Smooth muscle cell of trachea (primary cell): ENCODE measurements at places on chromosomes 2 and 18. TPM values are rescaled to one million over a fixed set of nuclear protein-coding genes. Genes with fewer than 3 reads are reported as not detected.

The CPO gene
- total RNA-seq: 0.17 TPM in 1 of 2 replicates, not detected in the other

The PDE11A gene
- not detected in 2 replicates for total RNA-seq

The NT5C1B gene
- total RNA-seq: not detected in 2 replicates

The CDK15 gene
- total RNA-seq: 6.7 and 16.0 TPM in 2 replicates

The GAREM2 gene
- total RNA-seq: 1.3 TPM in 2 replicates

The TTN gene
- 0.50 and 3.8 TPM in 2 replicates for total RNA-seq

The ZNF521 gene
- total RNA-seq: 42.6 and 45.5 TPM in 2 replicates

The FSIP2 gene
- 0.15 and 0.50 TPM in 2 replicates for total RNA-seq

The TGIF1 gene
- total RNA-seq: 87.4 and 110 TPM in 2 replicates

The PLEK gene
- under 0.01 TPM in 1 of 2 replicates, not detected in the other for total RNA-seq

The GALNT14 gene
- 0.66 and 1.7 TPM in 2 replicates for total RNA-seq

The USP37 gene
- 7.3 and 7.4 TPM in 2 replicates for total RNA-seq

The TEX44 gene
- total RNA-seq: not detected in 2 replicates

The UNC80 gene
- not detected in 2 replicates for total RNA-seq

The SMARCAL1 gene
- total RNA-seq: 22.3 and 28.8 TPM in 2 replicates

The TUBA3E gene
- not detected in 2 replicates for total RNA-seq

The ZSCAN30 gene
- 21.7 and 31.7 TPM in 2 replicates for total RNA-seq

The EGR4 gene
- 0.83 TPM in 1 of 2 replicates, not detected in the other for total RNA-seq

The PROM2 gene
- 0.29 and 0.83 TPM in 2 replicates for total RNA-seq

The RASGRP3 gene
- total RNA-seq: 1.3 and 1.5 TPM in 2 replicates

The SERPINB3 gene
- not detected in 2 replicates for total RNA-seq

The CD226 gene
- total RNA-seq: 0.44 and 0.66 TPM in 2 replicates

The C1QL2 gene
- not detected in 2 replicates for total RNA-seq

The TXNDC2 gene
- under 0.01 TPM in 2 replicates for total RNA-seq

The RFX8 gene
- 9.1 and 36.7 TPM in 2 replicates for total RNA-seq

The REG3A gene
- total RNA-seq: not detected in 2 replicates

The PSD4 gene
- 1.6 and 5.0 TPM in 2 replicates for total RNA-seq

The ACMSD gene
- not detected in 2 replicates for total RNA-seq

The MREG gene
- total RNA-seq: 6.5 and 7.6 TPM in 2 replicates

The MAP3K20 gene
- 88.3 and 97.6 TPM in 2 replicates for total RNA-seq

The POLR1A gene
- 16.7 and 18.5 TPM in 2 replicates for total RNA-seq

The DSC2 gene
- total RNA-seq: under 0.01 TPM in 1 of 2 replicates, not detected in the other

The MAL gene
- 0.17 TPM in 1 of 2 replicates, not detected in the other for total RNA-seq

The SERPINE2 gene
- total RNA-seq: 62.5 and 275 TPM in 2 replicates

The CASP8 gene
- 22.0 and 37.1 TPM in 2 replicates for total RNA-seq

The RIT2 gene
- total RNA-seq: not detected in 2 replicates

The C2orf80 gene
- not detected in 2 replicates for total RNA-seq

The RGPD3 gene
- 0.29 and 0.33 TPM in 2 replicates for total RNA-seq
